ENCODE measurements at places on chromosomes 4 and X.

DNA sequence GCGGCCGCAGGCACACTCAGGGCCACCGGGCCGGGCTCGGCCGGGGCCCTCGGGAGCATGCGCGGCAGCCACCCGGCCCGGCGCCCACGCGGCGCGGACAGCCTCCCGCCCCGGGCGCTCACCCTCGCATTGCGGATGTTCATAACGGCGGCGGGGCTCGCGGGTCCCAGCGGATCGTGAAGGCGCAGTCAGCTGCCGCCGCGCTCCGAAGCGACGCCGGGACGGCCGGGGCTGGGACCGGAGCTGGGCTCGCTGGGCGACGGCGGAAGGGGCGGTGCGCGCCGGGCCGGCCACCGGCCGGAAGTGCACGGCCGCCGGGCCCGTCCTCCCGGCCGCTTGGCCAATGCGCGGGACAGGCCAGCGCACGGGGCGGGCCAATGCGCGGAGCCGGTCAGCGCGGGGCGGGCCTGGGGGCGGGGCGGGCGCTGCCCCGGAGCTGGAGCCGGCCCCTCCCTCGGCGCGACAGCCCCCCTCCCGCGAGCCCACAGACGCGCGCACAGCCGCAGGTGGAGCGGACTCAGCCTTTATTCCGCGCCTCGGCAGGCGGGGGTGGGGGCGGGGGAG, at the start of gene NAA10:
Gene NAA10 (minus strand): TSS at position 276 of the 564 bp plus-strand sequence. CDS start 133 bp downstream, at position 143.
- no peak for DNase-seq

DNA sequence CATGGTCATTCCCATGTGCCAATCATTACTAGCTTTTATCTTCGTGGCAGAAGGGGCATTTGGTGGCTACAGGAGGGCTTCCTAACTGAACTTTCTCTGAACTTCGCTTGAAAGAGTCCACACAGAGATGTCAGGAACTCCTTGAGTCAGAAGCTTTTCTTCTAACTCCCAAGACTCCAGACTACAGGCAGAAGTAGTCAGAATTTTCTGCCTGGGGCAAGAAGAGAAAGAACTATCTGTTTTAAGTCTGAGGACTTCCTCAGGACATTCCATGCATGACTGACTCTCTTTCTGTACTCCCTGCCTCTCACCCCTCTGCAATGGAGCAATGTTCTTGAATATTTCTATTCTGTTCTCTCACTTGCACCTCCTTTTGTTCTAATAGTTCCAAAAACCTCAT, 170.5 kb upstream of the TBC1D9 start:
- no peak for DNase-seq

DNA sequence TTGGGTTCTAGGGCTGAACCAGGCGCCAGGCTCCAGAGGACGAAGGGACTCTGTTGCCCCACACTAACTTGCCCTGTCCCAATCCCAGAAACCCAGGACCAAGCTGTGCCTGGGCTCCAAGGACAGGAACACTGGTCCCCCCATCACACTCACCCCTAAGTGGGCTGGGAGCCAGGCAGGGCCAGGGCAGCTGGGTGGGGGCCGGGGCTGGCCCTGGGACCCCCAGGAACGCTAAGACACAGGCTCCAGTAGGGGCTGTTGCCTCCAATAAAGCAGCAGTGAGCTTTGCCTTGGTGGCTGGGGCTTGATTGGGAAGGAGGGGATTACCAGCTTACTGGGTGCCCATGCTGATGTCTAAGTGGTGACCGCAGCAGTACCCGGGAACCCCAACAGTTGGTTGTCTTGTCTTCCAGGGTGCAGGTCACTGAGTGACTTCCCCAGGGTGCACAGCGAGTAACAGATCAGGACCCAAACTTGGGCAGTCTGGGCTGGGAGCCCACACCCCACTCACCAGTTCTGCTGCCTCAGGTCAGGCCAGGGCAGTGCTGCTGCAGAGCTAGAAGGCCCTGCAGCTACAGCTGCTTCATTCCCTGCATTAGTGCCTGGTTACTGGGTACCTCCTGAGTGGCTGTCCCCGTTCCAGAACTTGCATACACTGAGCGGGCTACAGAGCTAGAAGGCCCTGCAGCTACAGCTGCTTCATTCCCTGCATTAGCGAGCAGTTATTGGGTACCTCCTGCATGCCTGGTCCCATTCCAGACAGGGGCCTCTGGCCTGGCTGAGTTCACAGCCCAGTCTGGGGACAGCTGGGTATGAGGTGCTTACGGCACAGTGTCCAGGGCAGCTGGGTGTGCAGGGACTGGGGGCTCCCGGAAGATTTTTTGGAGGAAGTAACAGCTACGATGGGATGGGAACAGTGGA, 9.4 kb upstream of the ADD1 start:
- no peak for DNase-seq

DNA sequence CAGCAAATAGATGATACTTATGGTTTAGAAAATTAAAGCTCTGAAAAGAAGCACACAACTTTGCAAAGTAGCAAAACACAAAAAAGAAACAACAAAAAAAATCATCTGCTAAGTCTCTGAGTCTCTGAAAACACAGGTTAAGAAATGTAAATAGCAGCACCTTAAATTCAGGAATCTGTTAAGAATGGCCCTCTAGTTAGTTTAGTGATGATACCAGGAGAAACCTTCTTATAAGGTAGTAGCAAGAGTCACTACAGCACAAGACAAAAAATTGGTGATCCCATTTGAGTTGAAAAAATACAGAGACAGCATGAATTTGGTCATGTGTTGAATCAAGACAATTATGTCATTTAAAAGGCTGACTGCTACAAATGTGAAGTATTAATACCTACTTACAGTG, 308.2 kb upstream of the ADGRL3 start:
- DNase-seq, result no peak

GRCh38 chr4:28443801-28444412, 1583.3 kb downstream of the STIM2 start:
- DNase-seq, result no peak

- no peak for DNase-seq
These were observed 126.9 kb downstream of the ADAMTS3 start for GRCh38 chr4:72442147-72442546.

GRCh38 chr4:22502895-22503814, 12.7 kb downstream of the ADGRA3 start:
- no peak for DNase-seq

- no peak for DNase-seq
These were observed 124.1 kb upstream of the LIMCH1 start for GRCh38 chr4:41413670-41414411.

DNA sequence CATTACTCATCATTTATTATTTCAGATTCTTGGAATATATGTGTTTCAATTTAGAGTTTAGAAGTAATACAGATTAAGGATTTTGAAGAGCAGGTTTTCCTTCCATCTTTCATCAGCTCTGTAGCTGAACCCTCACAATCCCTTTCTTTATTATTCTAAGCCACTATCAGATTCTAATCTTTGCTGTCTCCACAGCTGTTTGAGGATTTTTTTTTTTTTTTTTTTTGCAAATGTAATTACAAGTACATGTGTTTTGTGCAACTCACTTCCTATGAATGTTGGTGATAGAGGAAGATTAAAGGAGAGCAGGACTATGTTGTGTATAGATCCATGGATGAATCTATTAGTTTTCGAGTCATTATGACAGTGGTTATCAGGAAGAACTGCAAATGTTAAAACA, 87.4 kb upstream of the TENM3 start:
- no peak for DNase-seq

DNA sequence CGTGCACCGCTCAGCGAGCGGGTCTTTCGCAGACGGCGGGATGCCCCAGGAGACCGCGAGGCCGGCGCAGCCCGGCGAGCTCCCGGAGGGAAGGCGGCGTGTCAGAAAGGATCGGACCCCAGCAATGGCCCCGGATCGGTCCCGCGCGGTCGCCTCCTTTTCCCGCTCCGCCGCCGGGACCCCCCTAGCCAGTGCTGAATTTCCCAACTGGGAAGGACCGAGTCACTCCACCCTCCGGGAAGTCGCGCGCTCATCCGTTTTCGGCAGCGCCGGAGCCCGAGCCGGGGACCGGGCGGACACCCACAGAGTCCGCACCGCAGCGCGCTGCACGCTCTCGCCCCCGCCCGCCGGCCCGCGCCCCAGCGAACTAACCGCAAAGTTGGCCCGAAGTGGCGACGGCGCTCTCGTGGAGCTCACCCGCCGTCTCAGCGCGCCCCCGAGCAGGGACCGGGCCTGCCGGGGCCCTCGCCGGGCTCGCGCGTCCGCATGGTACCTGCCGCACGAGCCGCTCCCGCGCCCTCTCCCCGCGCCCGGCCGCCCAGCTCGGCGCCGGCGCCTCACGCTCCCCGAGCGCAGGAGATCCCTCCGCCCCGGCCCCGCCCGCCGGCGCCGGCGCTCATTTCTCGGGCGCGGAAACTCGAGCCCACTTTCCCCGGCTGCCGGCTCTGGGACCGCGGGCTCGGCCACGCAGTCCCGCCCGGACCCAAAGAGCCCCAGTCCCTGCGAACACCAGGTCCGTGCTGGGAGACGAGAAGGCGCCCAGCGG, at the start of gene FAT1:
Gene FAT1 (minus strand): TSS at position 565 of the 766 bp plus-strand sequence. CDS start 14,029 bp downstream, outside the sequence.
- DNase-seq, result peak; percentile 80

DNA sequence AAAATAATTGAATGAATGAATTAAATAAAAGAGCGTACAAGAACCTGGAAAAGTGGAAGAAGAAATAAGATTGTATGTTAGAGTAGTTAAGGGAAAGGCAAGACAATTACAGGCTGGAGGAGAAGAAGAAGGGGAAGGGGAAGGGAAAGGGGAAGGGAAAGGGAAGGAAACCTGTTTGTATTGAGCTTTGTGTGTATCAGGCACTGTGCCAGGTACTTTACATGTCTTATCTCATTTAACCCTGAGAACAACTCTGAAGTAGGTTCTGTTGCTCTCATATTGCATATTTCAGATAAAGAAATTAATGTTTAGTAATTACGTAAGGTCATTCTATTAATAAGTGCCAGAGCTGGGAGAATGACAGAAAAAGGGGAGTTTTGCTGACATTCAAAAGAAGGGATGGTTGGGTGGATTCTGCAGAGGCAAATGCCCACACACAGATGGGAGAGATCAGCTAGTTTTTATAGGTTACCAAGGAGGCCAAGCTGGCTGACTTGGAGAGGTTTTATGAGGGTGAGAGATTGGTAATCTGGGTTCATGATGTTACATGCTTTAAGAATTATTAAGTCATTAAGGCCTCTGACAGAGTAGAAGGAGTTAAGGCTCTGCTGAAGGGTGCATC, 92.3 kb upstream of the LCORL start:
- no peak for DNase-seq

DNA sequence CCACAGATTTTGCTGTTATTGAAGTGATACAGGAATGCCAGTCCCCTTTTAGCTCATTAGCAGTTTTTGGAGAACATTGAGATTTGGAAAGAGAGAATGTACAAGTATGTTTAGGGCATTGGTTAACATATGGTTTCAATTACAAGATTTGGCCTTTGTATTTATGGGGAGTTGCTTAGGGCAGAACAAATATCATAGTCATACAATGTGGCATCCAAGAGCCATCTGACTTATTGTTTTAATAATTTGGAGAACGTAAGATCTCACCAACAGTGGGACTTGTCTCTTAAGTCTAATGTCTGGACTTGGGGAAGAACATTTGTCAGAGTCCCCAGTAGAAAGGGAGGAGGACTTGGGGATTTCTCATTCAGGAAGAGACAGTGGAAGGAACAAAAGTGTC, 166.1 kb downstream of the STK32B start:
- no peak for DNase-seq

- no peak for DNase-seq
These were observed 27.3 kb upstream of the RAPGEF2 start for GRCh38 chr4:159075531-159075932.

DNA sequence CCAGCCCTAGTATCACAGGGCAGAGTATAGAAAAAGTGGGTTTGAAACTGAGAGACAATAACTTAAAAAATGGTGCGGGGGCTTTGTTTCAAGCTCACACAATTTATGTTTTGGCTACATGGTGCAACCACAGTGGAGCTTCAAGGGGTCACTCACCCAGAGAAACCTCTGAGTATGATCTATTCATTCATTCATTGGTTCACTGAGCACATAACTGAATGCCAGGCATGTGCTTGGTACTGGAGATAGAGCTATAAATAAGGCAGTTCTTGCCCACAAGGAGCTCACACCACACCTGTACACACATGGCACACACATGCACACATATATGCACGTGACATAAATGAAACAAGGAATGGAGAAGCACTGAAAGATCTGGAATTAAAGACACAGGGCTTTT, 171.4 kb downstream of the NHS start:
- DNase-seq, result no peak

Measured in coronary artery (tissue), 2 donors.